Activated gamma-delta T cell (primary cell): ENCODE measurements at places on chromosomes 11 and 22.

- DNase-seq: no peak
These were observed 126.4 kb upstream of the KIRREL3 start for GRCh38 chr11:127126986-127127385.

DNA sequence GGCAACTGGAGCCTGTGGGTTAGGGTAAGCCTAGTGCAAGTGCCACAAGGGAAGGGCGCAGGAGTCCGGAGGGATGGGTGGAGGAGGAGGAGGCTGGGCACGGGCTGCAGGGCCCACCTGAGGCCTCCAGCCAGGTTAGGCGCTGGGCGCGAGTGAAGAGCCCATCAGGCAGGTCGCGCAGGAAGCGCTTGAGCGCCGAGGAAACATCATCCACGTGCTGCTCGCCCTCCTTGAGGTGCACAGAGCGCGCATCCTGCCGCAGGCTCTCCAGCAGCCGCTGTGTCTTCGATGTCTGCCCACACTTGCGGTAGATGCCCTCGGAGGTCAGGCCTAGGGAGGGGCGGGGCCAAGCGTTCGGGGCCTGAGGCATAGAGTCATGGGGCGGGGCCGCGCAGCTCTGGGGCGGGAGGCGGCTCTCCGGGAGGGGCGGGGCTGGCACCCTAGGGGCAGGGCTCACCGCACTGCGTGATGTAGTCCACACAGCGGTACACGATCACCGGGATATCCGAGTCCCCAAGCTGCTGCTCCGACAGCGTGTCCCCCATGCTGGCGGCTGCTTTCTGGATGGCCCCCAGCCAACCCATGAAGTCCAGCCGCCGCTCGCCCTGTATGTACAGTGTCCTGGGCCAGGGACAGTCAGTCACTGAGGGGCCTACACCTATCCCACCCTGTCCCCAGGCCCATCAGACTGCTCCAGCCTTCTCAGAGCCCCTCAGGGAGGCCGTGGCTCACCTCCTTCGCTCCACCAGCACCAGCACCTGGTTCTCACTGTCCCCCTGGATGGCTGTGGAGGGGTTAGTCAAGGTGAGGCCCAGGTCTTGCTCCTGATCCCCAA is 22.9 kb upstream of the PDE2A start:
- no peak for DNase-seq

GRCh38 chr22:31102441-31103081 is 4.8 kb downstream of the SELENOM start:
- no peak for DNase-seq

DNA sequence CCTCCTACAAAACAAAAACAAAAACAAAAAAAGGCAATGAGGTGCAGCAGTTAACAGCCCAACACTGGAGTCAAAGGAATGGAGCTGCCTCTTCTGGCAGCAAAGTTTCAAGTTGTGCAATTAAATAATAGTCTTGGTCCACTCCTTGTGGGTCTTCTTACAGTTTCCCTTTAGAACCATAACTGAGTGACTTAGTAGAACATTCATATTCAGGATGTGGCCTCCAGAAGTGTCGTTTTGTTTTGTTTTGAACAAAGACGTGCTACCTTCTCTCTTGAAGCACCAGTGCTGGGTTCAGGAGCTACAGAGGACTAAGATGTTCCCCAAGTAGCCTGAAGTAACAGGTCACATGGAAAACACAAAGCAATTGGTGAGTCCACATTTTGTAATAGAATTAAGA is 2.0 kb upstream of the JAML start:
- DNase-seq: no peak

- no peak for DNase-seq
These were observed 152.8 kb downstream of the NCAM1 start for GRCh38 chr11:113113801-113114704.

DNA sequence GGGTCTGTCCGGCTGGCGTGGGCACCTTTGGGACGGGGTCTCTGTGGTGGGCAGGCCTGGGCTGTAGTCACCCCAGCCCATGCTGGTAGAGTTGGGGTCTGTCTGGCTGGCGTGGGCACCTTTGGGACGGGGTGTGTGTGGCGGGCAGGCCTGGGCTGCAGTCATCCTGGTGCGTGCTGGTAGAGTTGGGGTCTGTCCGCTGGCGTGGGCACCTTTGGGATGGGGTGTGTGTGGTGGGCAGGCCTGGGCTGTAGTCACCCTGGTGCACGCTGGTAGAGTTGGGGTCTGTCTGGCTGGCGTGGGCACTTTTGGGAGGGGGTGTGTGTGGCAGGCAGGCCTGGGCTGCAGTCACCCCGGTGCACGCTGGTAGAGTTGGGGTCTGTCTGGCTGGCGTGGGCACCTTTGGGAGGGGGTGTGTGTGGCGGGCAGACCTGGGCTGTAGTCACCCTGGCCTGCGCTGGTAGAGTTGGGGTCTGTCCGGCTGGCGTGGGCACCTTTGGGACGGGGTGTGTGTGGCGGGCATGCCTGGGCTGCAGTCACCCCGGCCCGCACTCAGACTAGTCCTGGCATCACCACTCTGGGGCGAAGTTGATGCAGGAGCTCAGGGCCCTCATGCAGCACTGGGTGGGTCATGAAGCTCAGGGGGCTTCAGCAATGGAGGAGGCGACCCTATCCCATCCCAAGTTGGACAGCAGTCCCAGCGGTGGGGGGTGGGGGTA is 19.3 kb downstream of the PRR33 start:
- no peak for DNase-seq

GRCh38 chr22:46934746-46935491 is 172.5 kb downstream of the TBC1D22A start:
- DNase-seq: no peak

- no peak for DNase-seq
These were observed 61.5 kb downstream of the MSANTD4 start for GRCh38 chr11:105960252-105961245.

DNA sequence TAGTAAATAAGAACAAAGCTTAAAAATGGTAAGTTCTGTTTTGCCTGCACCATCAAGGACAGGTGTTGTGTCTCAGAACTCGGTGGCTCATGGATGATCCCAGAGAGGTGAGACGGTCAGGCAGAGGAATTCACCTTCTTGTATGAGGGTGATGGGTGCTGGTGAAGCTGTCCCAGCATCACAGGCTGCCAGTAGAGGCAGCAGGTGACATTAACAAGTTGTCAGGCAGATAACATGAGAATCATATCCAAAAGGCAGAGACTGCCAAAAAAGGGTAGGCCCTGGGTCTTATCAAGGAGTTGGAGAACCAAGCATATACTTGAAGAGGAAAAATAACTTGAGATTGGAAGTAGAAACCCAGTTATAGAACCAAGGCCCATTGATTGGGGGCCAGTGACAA is 437.8 kb downstream of the DYNC2H1 start:
- DNase-seq: no peak

GRCh38 chr22:42670921-42671709 is 21.9 kb upstream of the CYB5R3 start:
- DNase-seq: no peak

GRCh38 chr11:15748132-15748531 is 608.2 kb downstream of the SOX6 start:
- DNase-seq: no peak

- DNase-seq: no peak
These were observed 38.9 kb downstream of the OR10A6 start for GRCh38 chr11:7892059-7892699.

DNA sequence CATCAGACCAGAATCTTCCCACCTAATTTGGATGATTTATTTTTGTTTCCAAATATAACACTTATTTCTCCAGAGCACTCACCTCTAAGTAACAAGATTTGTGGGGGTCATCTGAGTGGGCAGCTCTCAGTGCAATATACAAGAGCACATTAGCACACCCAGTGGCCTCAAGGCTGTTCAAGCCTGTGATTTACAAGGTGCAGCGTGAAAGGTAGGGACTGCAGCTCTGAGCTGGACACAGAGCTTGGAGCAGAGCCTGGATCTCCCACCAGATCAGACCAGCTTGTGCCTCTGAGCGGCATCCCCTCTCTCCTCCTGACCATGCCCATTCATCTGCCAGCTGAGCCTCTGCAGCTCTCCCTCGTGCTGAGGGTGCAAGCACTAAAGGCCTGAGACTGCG is 323.3 kb upstream of the ZC3H12C start:
- DNase-seq: no peak

GRCh38 chr11:59212744-59213631 is at the start of gene MPEG1:
MPEG1 (minus strand) TSS chr11:59212927; CDS start chr11:59212865, 62 bp downstream.
- no peak for DNase-seq

GRCh38 chr11:35030716-35031213 is 108.2 kb upstream of the CD44 start:
- no peak for DNase-seq

GRCh38 chr11:8092587-8093424 is 11.8 kb downstream of the TUB start:
- no peak for DNase-seq

GRCh38 chr22:49507607-49508292 is 319.9 kb downstream of the BRD1 start:
- no peak for DNase-seq

- DNase-seq: no peak
These were observed 442 bp downstream of the PELI3 start for GRCh38 chr11:66467034-66467659.

GRCh38 chr22:17483688-17484372 is 79.5 kb upstream of the SLC25A18 start:
- DNase-seq: no peak

GRCh38 chr11:131674051-131674755 is 303.8 kb downstream of the NTM start:
- no peak for DNase-seq
